ENCODE measurements at places on chromosomes 11 and 22. TPM values are rescaled to one million over a fixed set of nuclear protein-coding genes. Genes with fewer than 3 reads are reported as not detected.

NTM gene
- 11.8 TPM for total RNA-seq

NDUFA6 gene
- 46.5 TPM for total RNA-seq

LRRC75B gene
- total RNA-seq: 4.2 TPM

TRIM51 gene
- not detected for total RNA-seq

C11orf42 gene
- not detected for total RNA-seq

LYVE1 gene
- 8.3 TPM for total RNA-seq

CABP4 gene
- total RNA-seq: not detected

NF2 gene
- 120 TPM for total RNA-seq

RFPL1 gene
- not detected for total RNA-seq

VWCE gene
- total RNA-seq: 1.3 TPM

DERL3 gene
- total RNA-seq: 0.43 TPM

TIMP3 gene
- 91.9 TPM for total RNA-seq

JHY gene
- total RNA-seq: 14.6 TPM
